ENCODE measurements at places on chromosomes 2 and 18. TPM values are rescaled to one million over a fixed set of nuclear protein-coding genes. Genes with fewer than 3 reads are reported as not detected.

The SERPINB12 gene
- total RNA-seq: not detected

- no peak overlapping the region for H3K27ac ChIP-seq
- H3K4me1 ChIP-seq: peaks cover 13% of the 10 kb centered on the region
- no peaks in the 10 kb centered on the region for H3K36me3 ChIP-seq
- H3K4me3 ChIP-seq: no peak overlapping the region
- no peaks in the 10 kb centered on the region for H3K27me3 ChIP-seq
- DNase-seq: no peak
Observed at GRCh38 chr2:9330612-9331270, 92.6 kb downstream of the ITGB1BP1 start.

The IGFBP5 gene
- not detected for total RNA-seq

- H3K27me3 ChIP-seq: no peaks in the 10 kb centered on the region
- DNase-seq: no peak
- H3K4me3 ChIP-seq: no peak overlapping the region
- no peaks in the 10 kb centered on the region for H3K36me3 ChIP-seq
Observed at GRCh38 chr2:222878301-222878876, 17.6 kb downstream of the ACSL3 start.

GRCh38 chr2:238771639-238772038 is 76.2 kb upstream of the TWIST2 start:
- peaks cover 5% of the 10 kb centered on the region for H3K4me1 ChIP-seq
- peaks cover 57% of the 10 kb centered on the region for H3K27me3 ChIP-seq
- H3K27ac ChIP-seq: no peak overlapping the region

DNA sequence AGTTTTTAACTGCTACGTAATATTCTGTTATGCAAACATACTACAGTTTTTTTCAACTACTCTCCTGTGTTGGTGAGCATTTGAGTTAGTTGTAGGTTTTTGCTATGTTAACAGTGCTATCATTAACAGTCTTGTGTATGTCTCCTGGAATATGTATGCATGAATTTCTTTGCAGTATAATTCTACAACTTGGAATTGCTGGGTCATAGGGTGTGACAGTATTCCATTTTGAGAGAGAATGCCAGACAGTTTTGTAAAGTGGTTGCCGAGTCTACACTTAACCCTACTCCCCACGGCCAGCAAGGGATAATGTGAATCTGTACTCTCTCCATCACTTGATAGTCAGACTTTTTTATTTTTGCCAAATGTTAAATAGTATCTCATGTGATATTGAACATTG is 67.1 kb downstream of the MALT1 start:
- H3K27ac ChIP-seq: no peak overlapping the region
- DNase-seq: no peak
- no peak overlapping the region for H3K4me3 ChIP-seq
- H3K4me1 ChIP-seq: no peaks in the 10 kb centered on the region
- H3K27me3 ChIP-seq: no peaks in the 10 kb centered on the region
- H3K36me3 ChIP-seq: peaks cover 75% of the 10 kb centered on the region

DNA sequence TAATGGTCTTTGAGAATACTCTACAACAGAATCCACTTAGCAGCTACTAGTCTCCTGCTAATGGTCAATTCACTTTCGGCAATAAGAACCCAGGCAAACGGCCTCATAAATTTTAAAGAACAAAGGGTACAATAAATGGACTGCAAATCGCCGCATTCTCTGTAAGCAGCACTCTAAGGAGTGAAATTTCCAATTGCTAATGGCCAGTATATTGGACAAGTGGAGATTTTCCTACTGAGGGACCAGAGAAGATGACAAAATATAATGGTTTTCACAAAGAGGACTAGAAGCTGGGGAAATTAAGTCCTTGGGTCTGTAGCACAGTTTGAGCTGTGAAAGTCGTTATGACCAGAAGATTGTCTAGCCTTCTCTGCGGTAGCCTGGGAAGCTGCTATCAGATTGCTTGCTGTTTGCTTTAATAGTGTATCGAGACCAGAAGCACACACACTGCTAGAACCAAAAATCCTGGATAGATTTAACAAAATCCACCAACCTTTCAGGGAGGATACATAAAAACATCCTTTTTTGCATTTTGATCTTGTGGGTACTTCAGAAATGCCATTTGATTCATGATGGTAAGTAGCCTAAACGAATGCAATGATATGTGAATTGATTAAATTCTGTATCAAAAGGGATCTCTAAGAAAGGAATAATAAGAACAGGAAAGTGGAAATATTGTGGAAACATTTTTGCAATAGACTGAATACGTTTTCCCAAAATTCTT is 53.6 kb upstream of the ATP8B1 start:
- H3K36me3 ChIP-seq: no peaks in the 10 kb centered on the region
- no peak overlapping the region for H3K4me3 ChIP-seq
- H3K4me1 ChIP-seq: no peaks in the 10 kb centered on the region
- no peaks in the 10 kb centered on the region for H3K27me3 ChIP-seq

GRCh38 chr18:54616220-54616848 is 25.3 kb downstream of the DYNAP start:
- H3K4me1 ChIP-seq: no peaks in the 10 kb centered on the region
- no peak overlapping the region for H3K27ac ChIP-seq
- H3K36me3 ChIP-seq: no peaks in the 10 kb centered on the region
- peaks cover 1% of the 10 kb centered on the region for H3K27me3 ChIP-seq

DNA sequence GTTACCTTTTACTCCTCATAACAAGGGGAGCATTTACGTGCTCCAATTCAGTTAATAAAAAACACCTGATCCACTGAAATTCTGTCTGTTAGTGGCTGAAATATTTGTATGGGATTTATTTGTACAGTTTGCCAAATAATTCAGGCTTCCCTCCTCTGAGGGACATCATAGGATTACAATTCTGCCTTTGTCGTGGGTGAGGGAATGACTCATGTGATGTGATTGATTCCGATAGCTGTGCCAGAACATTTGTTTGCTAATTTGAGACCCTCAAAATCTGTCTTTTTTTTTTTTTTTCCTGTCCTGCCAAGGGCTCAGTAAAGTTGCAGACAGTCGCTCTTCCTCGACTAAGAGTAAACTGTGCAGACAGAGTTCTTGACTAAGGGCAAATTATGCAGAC is 612.6 kb upstream of the CDH2 start:
- H3K4me1 ChIP-seq: no peaks in the 10 kb centered on the region
- no peak overlapping the region for H3K4me3 ChIP-seq
- no peak for DNase-seq

The BOLL gene
- not detected for total RNA-seq

The CROCC2 gene
- total RNA-seq: not detected

- H3K27me3 ChIP-seq: no peaks in the 10 kb centered on the region
- H3K4me3 ChIP-seq: no peak overlapping the region
- H3K36me3 ChIP-seq: no peaks in the 10 kb centered on the region
- peaks cover 11% of the 10 kb centered on the region for H3K4me1 ChIP-seq
Observed at GRCh38 chr2:136250131-136250530, 132.2 kb upstream of the CXCR4 start.

The APCDD1 gene
- not detected for total RNA-seq

The TCF23 gene
- total RNA-seq: not detected

The VSNL1 gene
- total RNA-seq: not detected

- peak overlapping the region; percentile 41 for H3K27ac ChIP-seq
- peaks cover 84% of the 10 kb centered on the region for H3K27me3 ChIP-seq
- peaks cover 2% of the 10 kb centered on the region for H3K36me3 ChIP-seq
- peak overlapping the region; percentile 67 for H3K4me3 ChIP-seq
- peaks cover 26% of the 10 kb centered on the region for H3K4me1 ChIP-seq
Observed at GRCh38 chr2:176104316-176105077, 2.6 kb upstream of the HOXD11 start.

- H3K4me3 ChIP-seq: no peak overlapping the region
- peaks cover 3% of the 10 kb centered on the region for H3K27me3 ChIP-seq
- H3K4me1 ChIP-seq: no peaks in the 10 kb centered on the region
- no peak overlapping the region for H3K27ac ChIP-seq
- no peak for DNase-seq
- no peaks in the 10 kb centered on the region for H3K36me3 ChIP-seq
Observed at GRCh38 chr18:77566604-77567003, 317.0 kb downstream of the GALR1 start.

The HOXD12 gene
- not detected for total RNA-seq

DNA sequence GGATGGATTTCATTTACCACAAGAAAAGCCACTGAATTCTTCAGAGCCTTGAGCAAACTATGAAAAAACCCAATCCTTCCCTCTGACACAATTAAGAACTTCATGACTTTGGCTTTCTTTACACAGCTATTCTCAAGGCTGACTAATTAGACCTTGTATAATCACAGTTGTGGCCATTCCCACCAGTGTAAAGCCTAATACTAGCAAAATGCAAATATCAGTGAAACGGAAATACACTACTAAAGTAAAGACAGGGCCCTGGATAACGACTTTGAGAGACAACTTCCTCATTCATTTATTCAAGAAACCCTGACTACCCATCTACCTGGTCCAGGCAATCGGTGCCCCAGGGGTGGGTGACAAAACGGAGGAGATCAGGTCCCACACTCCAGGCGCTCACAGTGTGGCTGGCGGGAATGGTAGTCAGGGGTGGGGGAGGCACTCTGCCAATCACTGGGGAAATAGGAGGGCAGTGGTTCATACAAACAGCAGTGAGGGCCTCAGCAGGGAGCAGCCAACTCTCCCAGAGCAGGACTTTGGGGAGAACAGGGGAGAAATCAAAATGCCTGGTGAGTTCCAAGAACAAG is 28.1 kb downstream of the TMEM163 start:
- no peak for DNase-seq
- no peak overlapping the region for H3K4me3 ChIP-seq
- H3K27me3 ChIP-seq: no peaks in the 10 kb centered on the region
- H3K36me3 ChIP-seq: no peaks in the 10 kb centered on the region
- H3K4me1 ChIP-seq: no peaks in the 10 kb centered on the region

DNA sequence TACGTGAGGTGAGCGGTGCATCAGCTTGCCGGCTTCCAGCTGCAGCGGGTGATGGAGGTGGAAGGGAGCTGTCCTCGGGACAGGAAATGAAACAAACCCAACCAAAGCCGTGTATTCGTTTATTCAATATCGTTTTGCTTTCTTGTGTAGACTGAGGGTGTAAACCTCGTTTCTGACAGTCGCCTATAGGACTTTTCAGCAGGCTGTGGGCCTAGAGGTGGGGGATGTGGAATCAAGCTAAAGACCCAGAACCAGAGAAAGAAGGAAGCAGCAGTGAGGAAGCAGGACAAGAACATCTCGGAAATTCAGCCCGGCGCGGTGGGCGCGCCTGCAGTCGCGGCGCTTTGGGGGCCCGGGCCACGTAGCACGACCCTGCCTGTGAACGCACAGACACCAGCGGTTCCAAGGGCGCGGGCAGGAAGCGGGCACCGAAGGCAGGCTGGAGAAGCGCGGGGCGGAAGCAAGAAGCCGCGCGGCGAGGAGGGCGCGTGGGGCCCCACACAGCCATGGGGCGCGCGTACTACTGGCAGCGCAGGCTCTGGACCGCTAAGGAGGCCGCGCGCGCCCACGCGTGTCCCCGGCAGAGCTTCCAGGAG is 755 bp upstream of the ATP9B start:
- DNase-seq: no peak
- peaks cover 7% of the 10 kb centered on the region for H3K27me3 ChIP-seq
- H3K4me1 ChIP-seq: peaks cover 44% of the 10 kb centered on the region
- peak overlapping the region; percentile 86 for H3K4me3 ChIP-seq
- H3K36me3 ChIP-seq: peaks cover 7% of the 10 kb centered on the region

DNA sequence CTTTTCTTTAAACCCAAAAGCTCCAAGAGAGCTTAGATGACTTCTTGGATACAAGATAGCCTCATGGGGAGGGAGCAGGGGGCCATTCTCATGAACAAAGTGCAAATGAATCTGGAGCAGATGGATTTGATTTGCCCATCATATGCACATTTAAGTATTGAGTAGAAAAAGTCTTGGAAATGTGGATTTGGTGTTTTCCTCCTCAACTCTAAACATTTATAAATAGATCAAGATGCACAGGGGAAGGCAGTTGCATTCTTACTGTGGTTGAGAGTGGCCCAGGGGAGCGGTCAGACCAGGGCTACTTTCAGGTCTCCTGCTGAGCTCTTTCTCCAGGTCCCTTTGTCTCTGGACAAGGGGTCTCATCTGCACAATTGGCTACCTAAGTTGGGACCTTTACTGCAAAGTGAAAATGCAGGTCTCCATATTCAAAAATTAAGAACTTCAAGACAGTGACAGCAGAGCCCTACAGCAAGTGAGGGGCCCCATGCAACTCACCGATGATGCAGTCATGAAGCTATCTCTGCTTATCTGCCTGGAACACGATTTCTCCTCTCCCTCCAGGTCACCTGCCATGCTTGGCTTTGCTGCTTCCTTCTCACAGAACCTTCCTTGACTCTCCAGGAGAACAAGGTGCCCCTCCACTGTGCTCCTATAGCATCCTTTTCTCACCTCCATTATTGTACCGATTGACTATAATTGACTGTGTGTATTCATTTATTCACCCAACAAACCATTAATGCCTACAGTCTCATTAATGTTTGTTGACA is 145.4 kb downstream of the LPIN1 start:
- peaks cover 18% of the 10 kb centered on the region for H3K36me3 ChIP-seq
- no peak overlapping the region for H3K4me3 ChIP-seq
- no peak overlapping the region for H3K27ac ChIP-seq
- no peaks in the 10 kb centered on the region for H3K4me1 ChIP-seq
- DNase-seq: no peak

DNA sequence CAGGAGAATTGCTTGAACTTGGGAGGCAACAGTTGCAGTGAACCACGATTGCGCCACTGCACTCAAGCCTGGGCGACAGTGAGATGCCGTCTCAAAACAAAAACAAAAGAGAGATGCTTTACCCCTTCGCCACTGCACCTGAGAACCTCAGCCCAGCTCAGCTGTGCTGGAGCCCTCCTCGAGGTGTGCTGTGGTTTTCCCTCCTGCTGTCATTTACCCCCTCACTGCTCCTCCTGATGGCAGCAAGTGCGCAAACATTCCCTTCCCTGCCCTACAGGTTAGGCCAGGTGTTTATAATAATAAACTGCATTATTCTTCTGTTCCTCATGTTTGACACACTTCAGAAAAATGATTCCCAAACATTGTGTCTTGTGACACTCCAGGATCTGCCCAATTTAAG is 8.4 kb downstream of the FBXO36 start:
- no peak for DNase-seq
- H3K36me3 ChIP-seq: peaks cover 8% of the 10 kb centered on the region
- H3K4me3 ChIP-seq: no peak overlapping the region
- no peaks in the 10 kb centered on the region for H3K27me3 ChIP-seq
- H3K27ac ChIP-seq: peak overlapping the region; percentile 43

- H3K27ac ChIP-seq: peak overlapping the region; percentile 99
- H3K4me1 ChIP-seq: peaks cover 33% of the 10 kb centered on the region
- no peaks in the 10 kb centered on the region for H3K27me3 ChIP-seq
- peak overlapping the region; percentile 98 for H3K4me3 ChIP-seq
Observed at GRCh38 chr2:186485576-186485870, 537 bp upstream of the ZC3H15 start.

The MDH1B gene
- total RNA-seq: 0.30 TPM

The TTC39C gene
- 83.3 TPM for total RNA-seq
